ENCODE measurements at places on chromosomes 12 and 14. TPM values are rescaled to one million over a fixed set of nuclear protein-coding genes. Genes with fewer than 3 reads are reported as not detected.

DNA sequence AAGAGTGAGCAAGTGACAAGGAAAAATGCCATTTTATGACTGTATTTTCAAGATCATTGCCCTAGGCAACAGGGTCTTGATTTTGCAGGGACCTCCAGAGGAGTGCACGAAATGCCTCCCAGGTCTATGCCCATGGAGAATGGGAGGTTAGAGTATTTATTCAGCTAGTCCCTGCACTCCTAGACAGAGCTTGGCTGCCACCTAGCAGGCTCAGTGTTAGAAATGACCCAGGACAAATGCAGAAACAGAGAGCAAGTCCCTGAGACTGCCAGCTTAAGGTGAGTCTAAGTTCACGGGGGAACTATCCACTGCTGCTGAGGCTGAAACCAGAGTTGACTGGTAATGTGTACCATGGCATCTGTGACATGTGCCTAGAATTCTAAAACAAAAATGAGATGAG, 506.4 kb downstream of the MED13L start:
- no peak for DNase-seq

DNA sequence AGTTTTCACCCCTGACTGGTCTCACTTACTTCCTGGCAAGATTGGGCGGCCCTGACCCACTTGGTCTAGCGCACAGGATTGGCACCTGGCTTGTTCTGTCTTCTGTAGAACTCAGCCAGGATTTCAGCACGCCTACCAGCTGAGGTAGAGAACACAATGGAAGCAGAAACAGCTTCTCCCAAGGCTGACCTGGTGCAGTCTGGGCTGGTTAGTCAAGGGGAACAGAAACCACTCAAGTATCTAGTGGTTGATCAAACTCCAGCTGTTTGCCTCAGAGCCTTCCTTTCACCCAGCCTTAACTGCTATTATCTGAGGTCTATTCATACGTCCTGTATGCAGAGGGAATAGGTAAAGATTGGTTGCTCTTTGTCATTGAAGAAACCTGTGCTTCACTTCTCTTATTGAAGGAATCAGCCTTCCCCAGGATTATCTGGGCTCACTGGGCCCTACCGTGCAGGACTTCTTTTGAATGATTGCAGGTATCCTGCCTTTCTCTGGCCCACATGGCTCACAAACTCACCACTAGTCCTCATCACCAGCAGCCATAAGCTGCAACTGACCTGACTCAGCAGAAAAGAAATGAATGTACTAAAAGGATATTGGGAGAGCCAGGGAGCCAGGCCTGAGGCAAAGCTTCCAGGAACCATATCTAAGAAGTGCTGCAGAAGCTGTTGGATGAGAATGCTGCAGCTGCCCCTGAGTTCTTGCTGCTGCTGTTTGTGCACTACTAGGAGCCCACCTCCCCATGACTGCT, 2.5 kb upstream of the PLEKHD1 start:
- no peak for DNase-seq

GRCh38 chr14:71333705-71334104, 426.4 kb downstream of the PCNX1 start:
- DNase-seq: no peak

DNA sequence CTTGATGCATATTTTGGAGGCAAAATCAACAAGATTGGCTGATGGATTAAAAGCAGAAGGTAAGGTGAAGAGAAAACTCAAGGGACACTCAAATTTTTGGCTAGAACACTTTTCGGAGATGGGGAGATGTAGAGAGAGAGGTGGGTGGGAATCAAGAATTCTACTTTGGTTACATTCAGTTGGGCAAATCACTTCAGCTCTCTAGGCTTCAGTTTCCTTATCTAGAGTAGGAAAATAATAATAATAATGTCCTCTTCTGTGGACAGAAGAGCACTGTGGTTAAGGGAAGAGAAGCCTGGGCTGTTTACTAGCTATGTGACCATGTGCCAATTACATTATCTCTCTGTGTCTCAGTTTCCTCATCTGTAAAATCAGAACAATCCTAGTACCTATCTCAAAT, 23.4 kb upstream of the DHRS2 start:
- no peak for DNase-seq

GRCh38 chr12:45615268-45615667, 114.2 kb upstream of the ARID2 start:
- DNase-seq: no peak

- no peak for DNase-seq
Observed at GRCh38 chr12:122162976-122163375, 11.0 kb downstream of the IL31 start.

DNA sequence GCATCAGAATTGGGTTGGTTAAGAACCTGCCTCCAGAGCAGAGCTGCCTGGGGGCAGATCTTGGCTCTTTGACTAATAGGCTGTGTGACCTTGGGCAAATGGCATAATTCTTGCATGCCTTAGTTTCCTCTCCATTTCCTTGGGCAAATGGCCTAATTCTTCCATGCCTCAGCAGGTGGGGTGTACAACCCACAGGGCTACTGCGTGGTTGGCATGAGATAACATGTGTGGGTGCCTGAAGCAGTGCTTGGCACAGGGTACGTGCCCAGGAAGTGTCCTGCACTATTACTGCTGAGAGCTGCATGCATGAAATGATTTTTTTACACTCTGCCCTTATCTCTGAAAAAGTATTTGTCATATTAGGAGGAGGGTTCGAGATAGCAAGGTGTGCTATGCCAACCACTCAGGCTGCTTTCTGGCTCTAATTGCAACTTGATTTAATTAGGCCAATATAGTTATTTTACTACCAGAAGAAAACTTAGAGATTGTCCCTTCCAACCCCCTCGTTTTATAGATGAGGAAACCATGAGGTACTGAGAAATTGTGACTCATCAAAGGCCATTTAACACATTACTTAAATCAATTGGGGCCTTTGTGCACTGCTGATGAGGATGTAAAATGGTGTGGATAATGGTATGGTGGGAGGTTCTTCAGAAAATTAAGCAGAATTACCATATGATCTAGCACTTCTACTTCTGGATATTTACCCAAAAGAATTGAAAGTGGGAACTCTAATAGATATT, 161.6 kb upstream of the HIF1A start:
- DNase-seq: no peak

DNA sequence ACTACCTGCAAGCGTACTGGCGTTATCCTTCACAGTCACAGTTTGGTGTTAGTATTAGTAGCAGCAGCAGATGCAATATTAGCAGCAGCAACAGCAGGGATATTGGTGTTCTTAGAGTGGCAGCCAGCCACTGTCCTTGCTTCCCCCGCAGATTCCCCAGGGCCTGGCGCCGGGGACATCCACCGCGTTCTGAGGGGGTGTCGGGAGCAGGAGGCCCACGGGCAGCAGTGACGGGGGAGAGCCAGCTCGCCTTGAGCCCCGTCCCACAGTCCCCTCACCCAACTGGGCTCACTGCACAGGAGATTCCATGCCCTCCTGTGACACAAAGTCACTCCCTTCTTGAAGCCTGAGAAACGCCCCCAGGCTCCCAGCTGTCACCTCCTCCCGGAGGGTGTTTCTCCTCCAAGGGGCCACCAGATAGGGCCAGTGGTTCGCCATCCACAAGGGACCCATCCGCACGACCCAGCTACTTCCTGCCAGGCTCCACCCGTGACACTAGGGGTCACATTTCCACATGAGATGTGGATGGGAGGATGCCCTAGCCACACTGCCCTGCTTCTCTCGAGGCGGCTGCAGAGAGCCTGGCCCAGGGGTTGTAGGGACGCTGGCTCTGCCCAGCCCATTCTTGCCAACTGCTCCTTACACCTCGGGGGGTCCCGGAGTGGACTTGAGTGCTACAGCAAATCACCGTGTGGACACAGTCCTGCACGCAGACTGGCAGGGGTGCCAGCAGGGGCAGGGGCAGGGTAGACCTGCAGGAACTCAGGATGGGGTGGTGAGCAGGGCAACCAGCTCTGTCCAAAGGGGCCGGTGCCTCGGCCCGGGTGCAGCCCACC, 123.1 kb downstream of the PIWIL1 start:
- DNase-seq: no peak

DNA sequence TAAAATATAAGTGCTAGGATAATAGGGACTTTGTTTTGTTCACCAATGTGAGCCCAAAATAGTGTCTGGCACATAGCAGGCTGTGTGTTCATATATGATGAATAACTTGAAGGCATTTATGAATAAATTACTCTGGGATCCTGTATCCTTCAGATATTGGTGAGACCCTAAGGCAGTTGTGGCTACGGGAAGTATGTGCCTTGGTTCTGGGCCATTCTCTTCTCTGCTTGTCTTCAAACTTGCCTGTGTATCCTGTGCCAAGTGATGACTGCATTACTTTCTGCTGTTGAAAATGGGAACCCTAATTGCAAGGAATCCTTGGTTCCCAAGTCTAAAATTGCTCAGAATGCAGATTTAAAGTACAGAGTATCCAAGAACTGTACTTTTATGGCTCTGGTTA, 67.6 kb upstream of the KTN1 start:
- DNase-seq: no peak

Gene PYM1
- total RNA-seq: 42.8 TPM

Gene AKAP3
- total RNA-seq: 3.3 TPM

Gene USP44
- 13.3 TPM for total RNA-seq

Gene CLEC2A
- total RNA-seq: not detected

Gene TUBA1C
- 128 TPM for total RNA-seq

Gene RASSF8
- total RNA-seq: 36.9 TPM

Gene SERPINA12
- total RNA-seq: not detected
